CD4-positive, alpha-beta T cell (primary cell): ENCODE measurements at places on chromosomes 4 and X.

DNA sequence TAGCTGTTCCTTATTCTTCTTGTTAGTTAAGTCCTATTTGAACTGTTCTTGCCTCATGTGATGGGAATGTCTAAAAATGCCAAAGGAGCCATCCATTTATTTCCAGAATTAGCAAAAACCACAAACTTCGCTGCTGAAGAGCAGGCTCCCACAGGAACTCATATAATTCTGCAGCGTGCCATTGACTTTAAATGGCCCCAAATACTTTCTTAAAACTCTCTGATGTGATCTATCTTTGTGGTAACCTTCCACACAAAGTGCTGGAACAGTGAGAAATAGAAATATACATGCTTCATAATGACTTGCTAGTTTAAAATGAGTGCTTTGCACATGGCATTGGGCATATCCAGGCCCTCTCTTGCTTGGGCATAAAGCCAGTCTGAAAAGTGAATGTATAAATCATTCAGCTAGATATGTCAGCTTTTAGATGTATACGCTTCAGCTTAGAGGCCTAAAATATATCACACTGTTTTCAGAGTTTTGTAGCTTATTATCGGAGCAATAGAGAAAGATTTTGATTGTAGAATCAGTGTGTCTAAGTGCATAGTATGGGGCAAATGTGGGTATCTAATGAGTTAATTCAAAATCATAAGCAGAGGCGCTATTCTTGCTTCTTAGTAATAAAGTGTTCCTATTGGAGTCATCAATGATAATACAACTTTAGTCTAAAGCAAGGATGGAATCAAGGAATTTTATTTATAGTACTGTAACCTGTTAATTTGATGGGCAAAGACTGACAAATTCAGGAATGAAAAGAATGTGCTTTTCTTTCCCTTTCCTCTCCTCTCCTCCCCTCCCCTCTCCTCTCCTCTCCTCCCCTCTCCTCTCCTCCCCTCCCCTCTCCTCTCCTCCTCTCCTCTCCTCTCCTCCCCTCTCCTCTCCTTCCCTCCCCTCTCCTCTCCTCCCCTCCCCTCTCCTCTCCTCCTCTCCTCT is 392.2 kb upstream of the ZFP42 start:
- DNase-seq: no peak

- no peak for DNase-seq
Observed at GRCh38 chr4:107279733-107280132, 243.6 kb upstream of the DKK2 start.

DNA sequence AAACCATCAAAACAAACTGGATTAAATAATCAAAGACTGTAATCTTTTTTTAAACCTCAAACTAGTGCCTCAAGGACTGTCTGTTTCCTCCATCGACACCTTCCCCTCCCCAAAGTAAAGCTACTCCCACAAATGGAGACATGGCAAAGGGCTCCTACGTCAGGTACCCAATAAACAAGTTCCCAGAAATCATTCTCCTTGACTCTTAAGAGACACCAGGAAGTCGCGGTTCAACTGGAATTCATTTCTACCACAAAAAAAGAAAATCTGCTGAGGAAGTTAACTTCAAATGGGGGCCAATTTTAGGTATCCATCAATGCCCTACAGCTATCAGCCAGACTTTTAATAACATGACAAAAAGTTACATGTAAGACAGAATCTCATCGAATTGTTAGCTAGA is 2.5 kb downstream of the RPS4X start:
- no peak for DNase-seq

- DNase-seq: no peak
Observed at GRCh38 chr4:87055311-87055710, 120.5 kb downstream of the AFF1 start.

DNA sequence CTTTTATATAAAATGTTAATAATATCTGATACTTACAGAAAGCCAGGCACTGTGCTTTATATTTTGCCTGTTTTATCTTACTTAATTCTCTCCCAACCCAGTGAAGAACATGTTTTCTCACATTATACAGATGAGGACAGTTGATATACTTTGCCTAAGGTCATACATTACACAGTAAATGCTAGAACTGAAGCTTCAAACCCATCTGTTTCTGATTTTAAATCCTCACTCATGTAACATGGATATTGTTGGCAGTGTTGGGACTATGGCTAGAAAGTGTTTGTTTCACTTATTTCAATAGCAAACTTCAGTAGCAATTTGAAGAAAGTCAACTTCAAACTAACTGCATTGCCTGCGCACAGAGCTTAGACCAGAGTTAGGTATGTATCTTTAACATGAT is 57.4 kb downstream of the RAPGEF2 start:
- DNase-seq: no peak

GRCh38 chr4:6188687-6189305 is 11.6 kb downstream of the JAKMIP1 start:
- no peak for DNase-seq

DNA sequence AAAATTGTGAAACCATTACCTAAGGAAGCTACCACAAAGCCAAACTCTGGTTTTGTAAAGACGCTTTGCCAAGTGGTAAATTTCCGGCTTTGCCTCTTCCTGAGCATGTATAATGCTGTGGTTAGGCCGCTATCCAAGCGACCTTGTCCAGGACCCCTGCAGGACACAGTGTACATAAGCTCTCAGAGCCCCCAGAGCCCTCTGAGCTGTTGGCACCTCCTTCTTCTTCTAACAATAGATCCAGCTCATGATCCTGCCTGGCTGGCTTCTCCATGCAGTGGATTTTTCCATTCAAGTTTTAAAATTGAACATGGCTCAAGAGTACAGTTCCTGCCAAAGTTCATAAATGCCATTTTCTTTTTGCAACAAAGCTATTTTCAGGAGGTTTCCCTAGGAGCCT is 326.7 kb downstream of the MAPK10 start:
- no peak for DNase-seq

GRCh38 chr4:5632066-5632440 is 76.3 kb downstream of the EVC2 start:
- DNase-seq: no peak

GRCh38 chrX:108699368-108699767 is 37.0 kb downstream of the IRS4 start:
- no peak for DNase-seq
